Right hindlimb (tissue), 1 donor: ENCODE measurements at places on chromosomes 2 and 18.

- no peak for DNase-seq
Observed at GRCh38 chr2:86764661-86765309, 25.9 kb downstream of the CD8A start.

GRCh38 chr2:70767079-70767698, 811 bp downstream of the ADD2 start:
- no peak for DNase-seq

DNA sequence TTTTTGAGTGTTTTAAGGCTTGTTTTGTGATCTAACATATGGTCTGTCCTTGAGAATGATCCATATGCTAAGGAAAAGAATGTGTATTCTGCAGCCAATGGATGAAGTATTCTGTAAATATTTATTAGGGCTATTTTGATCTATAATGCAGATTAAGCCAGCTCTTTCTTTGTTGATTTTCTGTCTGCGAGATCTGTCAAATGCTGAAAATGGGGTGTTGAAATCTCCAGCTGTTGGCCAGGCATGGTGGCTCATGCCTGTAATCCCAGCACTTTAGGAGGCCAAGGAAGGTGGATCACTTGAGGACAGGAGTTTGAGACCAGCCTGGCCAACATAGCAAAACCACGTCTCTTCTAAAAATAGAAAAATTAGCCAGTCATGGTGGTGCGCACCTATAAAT, 132.7 kb downstream of the DIS3L2 start:
- no peak for DNase-seq

- no peak for DNase-seq
Observed at GRCh38 chr18:74834424-74835309, 237.0 kb downstream of the ZNF407 start.

GRCh38 chr2:85049236-85049635, 78.3 kb downstream of the KCMF1 start:
- DNase-seq, result no peak

DNA sequence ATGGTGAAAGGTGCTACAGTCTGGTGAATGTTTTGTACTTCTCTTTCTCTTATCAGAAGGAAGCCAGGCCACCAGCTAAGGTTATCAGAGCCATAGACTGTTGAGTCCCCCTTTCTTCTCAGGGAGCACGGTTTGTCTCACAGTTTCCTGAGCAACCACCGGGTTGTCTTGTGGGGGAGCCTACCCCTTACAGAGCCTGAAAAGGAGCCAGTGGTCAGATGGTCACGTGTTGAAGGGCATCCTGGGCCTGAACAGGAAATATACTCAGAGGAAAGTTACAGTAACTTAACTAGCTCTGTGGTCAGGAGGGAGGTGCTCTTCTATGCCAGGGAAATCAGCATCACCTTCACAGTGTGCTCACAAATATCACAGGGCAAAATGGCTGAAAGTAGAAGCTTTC, 11.6 kb downstream of the CD28 start:
- DNase-seq, result no peak

GRCh38 chr18:10037181-10037580, 123.4 kb downstream of the VAPA start:
- no peak for DNase-seq

GRCh38 chr2:7896940-7897487, 784.8 kb upstream of the ID2 start:
- DNase-seq, result no peak

- DNase-seq, result no peak
Observed at GRCh38 chr2:219284501-219285372, 5.6 kb downstream of the DNAJB2 start.

- DNase-seq, result no peak
Observed at GRCh38 chr2:64478502-64479230, 24.7 kb downstream of the LGALSL start.

DNA sequence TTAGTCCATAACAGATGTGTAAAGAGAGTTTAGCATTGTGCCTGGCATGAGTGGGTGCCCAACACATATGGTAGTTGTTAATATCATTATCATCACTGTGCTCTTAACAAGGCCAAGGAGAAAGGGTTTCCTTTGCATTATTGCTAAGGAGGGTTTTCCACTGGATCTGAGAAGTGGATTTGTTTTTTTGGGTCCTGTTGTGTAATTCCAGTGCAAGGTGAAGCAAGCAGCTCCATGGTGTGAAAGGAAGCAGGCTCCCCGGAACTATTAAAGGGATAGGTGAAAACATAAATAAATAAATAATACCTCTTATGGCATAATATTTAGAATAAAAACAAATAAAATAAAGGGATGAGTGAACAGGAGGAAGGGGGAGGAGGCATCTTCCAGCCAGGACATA, 65.3 kb downstream of the MTCL1 start:
- DNase-seq, result no peak

DNA sequence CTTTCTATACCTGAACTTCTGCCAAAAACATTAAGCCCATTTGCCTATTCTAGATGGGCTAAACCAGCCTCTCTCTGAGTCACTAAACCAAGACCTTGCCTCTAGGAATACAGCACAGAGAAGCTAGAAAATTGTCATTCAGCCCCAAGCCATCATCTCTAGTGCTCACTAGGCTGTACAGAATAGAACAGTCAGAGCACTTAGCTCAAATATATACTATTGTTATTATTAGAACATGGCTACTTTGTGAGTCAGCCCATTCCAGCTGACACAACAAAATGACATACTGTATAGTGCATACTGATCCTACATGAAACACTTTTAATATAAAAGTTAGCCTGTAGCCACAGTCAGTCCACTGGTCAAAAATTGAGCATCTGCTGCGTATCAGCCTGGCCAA, 418.8 kb downstream of the NRXN1 start:
- DNase-seq, result no peak

GRCh38 chr18:80233201-80233835, 14.0 kb downstream of the PARD6G start:
- no peak for DNase-seq

DNA sequence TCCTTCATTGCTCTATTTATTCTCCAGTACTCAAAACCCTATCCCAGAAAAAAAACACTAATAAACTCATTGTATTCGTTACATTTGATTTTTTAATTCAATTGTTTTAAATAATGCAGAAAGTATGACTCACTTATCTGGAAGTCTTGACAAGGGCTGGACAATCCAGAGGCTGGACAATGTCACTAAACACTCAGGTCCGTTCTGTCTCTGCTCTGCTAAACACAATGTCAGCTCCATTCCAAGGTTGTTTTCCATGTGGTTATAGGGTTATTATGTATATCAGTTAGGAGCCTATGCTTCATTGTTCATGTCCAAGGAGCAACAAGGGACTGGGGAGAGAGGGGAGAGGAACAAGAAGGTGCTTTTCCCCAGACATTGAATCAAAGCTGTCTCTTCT, 125.5 kb downstream of the IRS1 start:
- DNase-seq, result no peak

DNA sequence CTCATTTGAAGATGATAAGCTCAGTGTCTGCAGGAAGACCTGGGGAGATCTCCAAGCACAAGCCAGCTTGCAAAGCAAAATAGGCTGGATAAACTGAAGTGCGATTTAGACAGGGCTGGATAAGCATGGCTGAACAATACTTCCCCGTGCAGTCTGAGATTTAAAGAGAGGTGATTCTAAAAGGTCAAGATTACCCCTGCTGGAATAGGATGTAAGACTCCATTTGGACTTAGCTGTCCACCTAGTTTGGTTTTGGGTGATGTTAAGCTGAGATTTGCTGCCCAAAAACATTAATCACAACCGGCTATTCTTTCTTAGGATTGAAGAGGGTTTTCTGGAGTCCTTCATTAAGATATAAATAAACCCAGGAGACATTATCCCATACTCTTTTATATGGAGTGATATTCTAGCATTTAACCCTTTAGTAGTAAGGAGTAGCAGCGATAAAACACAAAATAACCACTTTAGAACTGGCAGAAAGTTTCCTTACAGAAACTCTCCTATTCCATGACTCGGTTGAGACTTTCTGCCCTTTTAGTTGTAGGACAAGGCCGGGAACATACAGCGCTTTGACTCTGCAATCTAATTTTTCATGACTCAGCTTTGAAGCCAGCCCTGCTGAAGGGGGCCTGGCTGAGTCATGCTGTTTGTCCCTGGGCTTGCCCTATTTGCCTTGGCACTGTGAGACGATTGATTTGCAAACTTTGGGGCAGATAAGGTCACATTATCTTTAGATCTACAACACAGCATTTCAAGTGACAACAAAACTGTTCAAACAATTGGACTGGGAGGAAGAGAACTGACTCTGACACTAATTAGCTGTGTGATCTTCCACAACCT, 238.2 kb downstream of the GCA start:
- no peak for DNase-seq

- DNase-seq, result no peak
Observed at GRCh38 chr2:147223119-147223518, 621.7 kb upstream of the ACVR2A start.

GRCh38 chr2:217413193-217413592, 553.3 kb upstream of the TNP1 start:
- no peak for DNase-seq

DNA sequence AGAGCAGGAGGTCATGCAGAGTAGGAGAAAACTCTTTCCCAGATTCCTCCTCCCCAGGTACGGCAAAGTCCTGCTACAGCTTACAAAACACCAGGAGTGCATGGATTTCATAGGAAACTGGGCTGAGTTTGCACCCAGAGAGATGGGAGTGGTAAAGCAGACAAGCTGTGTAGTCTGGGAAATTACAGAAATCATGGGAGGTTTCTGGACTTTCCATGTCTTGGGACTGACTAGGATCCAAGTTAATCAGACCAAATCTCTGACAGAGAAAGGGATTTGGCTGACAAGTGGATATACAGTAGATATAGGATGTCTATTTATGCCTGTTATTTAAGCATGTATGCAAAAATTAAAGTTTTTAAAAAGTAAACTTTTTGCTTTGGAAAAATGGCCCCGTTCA, 205.4 kb upstream of the ACVR2A start:
- no peak for DNase-seq

GRCh38 chr2:239569401-239570090, 168.7 kb upstream of the HDAC4 start:
- DNase-seq, result no peak

- no peak for DNase-seq
Observed at GRCh38 chr18:59839931-59840685, 59.7 kb upstream of the PMAIP1 start.

DNA sequence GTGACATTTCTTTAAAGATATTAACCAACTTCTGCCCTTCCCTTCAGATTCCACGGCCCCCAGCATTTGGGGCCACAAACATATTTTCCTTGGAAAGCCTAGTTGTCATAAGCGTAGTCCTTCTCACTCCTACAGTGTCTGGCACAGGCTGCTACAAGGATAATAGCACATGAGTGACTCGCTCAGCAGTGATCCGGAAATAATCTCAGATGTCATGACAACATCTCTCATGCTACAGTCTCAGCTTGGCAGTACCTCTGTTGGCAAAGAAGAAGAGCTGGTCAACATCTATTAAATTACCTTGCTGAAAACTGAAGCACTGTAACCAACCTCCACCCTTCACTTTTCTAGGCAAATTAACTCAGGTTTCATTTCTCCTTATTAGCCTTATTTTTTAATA, 351.7 kb downstream of the RAD51AP2 start:
- DNase-seq, result no peak

DNA sequence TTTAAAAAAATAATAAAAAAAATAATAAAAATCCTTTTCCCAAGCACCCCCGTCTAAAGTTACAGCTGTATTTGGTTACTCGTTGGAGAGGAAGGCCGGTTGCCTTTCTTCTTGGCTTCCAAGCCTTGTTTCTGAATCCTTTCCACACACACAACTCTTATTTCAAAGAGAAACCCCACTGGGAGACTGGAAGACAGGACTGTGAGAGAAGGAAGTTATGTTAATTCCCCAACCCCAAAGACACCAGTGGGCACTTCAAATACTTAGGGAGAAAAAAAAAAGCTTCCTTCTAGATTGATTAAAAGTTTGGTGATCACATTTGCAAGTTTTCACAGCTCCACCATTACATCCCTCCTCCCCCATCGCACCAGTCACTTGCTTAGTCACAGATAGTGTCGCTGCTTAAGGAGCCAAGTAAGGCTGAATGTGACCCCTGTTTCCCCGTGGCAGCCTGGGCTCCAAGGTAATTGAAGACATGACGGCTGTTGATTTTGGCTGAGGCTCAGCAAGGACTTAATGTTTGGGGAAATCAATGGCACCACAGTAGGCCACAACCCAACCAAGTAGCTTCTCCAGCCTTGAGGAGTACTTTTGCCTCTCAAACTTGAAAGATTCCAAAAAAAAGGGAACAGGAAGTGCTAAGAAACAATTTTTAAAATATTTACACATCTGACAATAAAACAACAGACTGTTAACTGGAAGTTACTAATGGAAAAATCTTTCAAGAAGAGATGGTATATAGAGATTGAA, 40.8 kb upstream of the FRZB start:
- DNase-seq, result no peak

- no peak for DNase-seq
Observed at GRCh38 chr2:64283641-64284361, 139.6 kb upstream of the PELI1 start.
